ENCODE measurements at places on chromosomes 12 and 14.

DNA sequence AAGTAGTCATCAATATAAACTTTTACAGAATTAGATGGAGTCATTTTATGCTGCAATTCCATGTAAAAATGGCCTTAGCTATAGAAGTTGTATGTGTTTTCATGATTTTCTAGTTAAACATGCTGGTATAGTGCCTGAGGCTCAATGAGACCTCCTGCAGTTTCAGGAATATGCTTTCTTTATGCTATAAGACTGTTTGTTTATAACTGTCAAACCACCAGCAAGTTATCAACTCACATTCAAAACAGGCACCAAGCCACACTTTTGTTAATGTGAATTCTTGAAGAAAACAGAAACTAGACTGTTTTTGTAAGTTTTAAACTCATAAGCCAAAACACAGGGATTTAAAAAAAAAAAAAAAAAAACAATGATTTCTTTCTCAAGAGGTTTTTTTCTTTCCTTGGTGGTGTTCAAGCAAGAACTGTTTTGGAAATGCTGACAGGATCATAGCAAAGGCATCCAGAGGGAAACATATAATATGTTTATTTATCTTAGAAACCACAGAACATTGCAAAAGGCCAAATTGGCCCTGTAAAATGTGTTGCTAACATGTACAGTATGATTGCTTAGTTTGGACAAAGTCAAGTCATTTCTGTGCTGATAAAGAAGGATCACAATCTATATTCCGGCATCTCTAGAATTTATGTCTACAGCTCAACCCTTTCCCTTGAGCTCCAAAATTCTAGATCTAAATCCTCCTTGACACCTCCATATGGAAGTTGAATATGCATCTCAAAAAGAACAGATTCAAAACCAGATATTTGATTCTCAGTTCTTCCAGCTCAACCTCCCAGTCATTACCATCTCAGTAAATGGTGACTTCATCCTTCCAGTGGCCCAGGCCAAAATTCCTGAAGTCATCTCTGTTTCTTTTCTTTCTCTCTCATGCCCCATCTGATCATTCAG lies 29.0 kb upstream of the LUM start:
- DNase-seq = peak; percentile 38

DNA sequence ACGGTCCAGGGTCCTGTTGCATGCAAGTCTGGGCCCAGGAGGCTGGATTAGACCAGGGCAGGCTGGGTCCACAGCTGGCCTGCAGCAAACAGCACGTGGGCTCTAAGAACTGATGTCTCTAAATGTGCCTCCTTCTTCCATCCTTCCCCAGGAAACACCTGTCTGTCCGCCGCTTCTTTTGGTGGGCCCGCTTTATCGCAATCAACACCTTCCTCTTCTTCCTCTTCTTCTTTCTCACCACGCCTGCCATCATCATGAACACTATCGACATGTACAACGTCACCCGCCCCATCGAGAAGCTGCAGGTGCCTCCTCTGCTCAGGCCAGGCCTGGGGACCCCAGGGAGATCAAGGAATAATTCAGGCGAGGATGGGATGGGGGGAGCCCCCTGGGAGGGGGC lies 28.3 kb downstream of the NGB start:
- DNase-seq = no peak

GRCh38 chr12:43736927-43737440 lies 21.6 kb downstream of the PUS7L start:
- DNase-seq = no peak

GRCh38 chr12:108667349-108667748 lies 33.7 kb upstream of the SELPLG start:
- DNase-seq = no peak

DNA sequence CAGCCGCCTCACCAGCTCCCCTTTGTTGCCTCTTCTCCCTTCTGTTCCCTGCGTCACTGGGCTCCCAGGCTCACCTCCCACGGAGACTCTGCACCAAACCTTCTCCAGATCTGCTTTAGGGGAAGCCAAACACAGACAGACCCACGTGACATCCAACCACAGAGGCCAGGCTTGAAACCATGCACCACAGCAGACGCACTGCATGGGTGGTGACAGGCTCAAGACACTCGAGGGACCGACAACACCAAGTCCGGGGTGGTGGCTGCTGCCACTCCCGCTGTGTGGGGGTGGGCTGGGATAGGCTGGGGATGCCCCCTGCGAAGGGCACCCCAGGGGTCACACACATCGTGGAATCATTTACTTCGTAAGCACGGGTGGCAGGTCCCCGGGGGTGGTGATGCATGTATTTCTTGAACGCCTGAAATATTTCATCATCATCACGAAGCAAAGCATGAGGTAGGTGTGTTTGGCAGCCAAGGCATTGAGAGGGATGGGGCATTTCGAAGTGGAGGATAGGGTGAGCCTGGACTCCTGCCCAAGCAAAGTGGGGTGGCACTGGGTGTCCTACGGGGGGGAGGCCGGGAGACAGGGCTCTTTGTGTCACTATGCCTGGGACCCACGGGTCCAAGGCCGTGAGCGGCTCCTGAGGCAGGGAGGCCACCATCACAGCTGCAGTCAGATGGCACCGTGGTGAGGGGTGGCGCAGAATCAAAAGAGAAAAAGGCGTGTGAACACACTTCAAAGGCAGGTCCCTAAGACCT lies 66.8 kb upstream of the RFLNA start:
- no peak for DNase-seq

- DNase-seq = no peak
These were observed 1136.7 kb downstream of the TMEM121 start for GRCh38 chr14:106662936-106663550.

DNA sequence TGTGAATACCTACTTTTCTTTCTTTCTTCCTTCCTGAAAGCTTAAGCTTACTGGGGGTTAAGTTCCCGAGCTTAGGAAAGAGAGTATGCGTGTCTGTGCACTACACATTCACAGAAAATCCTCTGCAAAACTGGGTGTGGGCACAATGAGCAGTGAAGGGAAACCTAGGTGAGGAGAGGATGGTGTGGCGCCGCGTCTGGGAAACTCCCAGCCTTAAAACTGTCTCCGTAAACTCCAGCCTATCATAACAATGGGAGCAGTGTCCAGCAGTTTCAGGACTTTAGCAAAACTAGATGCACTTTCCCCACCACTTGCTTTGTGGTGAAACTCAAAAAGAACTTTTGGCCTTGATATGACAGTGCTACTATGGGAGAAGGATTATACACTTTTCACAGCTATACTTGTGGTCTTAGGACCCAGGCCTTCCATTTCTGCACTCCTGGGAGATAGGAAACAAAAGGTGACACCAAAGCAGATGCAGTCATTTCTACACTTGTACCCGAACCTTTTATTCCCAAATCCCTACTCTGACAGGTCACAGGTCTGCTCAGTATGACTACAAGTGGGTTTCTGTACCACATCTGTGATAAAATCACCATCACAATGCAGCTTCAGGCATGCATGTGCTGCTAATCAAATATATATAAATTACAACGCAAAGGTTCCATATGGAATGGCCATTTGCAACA lies 10.4 kb downstream of the AKAP5 start:
- no peak for DNase-seq

DNA sequence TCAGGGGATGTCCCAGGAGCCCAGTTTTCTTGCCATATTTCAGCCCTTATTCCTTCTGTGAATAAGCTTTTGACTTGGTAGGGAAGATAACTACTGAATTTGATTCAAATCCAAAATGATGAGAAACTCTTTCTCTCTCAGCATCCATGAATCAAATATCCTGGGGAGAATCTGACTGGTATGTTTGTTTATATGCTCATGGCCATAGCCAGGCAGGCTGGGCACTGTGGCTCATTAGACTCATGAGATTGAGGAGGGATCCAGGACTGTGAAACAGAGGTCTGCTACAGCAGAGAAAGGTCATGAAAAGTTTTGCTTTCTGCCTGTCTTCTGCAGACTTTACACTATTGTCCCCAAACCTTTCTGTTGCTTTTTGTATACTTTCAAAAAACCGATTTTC lies 346.4 kb upstream of the ATP2B1 start:
- no peak for DNase-seq

GRCh38 chr12:34340534-34341361 lies 318.5 kb downstream of the ALG10 start:
- DNase-seq = no peak

GRCh38 chr14:68513137-68513536 lies 279.7 kb downstream of the ZFP36L1 start:
- DNase-seq = peak; percentile 68

DNA sequence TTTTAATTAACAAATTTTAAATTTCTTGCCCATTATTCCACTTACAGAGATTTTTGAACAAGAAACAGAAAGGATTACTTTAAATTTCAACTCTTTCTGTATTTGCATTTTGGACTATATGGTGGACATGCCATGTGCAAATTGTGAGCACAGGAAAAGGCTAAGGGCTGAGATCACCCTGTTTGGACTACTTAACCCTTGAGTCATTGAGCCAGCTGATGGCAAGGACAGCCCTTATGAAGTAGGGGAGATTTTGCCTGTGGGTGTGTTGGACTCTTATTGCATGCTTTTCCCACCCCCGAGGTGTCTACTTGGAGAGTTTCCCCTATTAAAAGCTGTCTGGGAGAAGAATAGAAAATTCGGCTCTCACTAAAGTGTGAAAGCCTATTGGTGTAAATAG lies 17.2 kb downstream of the DERA start:
- peak; percentile 84 for DNase-seq

DNA sequence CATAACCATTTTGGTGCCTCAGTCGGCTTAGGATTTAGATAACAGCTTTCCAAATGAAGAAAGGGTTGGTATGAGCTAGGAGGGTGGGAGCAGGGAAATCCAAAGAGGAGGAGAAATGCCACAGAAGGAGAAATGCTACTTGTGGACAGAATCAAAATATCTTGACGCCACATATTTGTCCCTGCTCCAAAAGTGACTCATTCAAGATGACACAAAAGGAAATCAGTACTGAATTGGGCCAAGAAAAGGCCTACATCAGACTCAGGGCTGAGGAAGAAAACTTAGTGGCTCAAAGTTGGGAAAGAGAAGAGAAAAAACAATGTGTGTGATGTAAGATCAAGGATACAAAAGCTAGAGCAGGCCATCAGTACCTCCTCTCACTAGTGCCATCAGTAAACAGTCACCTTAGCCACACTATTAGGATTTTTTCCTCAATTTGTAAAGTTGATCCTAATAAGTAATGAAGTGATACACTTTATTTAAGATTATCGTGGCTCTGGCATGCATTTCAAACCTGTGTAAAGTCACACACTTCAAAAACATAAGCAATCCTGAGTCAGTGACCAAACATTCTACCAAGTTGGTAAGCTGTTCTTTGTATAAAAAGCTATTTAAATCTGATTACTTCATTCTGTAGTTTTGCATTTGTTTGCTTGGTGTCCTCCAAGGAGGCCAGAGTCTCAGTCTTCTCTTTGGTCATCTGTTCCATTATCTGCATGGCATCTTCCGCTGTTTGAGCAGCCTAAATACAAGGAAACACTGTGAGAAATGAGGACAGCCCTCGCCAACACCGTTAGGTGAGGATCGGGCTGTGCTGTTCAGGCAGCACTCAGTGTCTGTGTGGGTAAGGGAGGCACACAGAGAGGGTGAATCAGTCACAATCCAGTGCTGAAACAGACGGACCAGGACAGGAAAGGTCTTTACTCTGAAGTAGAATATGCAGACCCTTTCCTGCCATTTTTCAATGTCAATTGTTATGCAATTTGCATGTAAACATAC lies 52.6 kb upstream of the VPS33A start:
- peak; percentile 17 for DNase-seq

GRCh38 chr12:53244337-53244736 lies 12.3 kb upstream of the RARG start:
- DNase-seq = no peak

DNA sequence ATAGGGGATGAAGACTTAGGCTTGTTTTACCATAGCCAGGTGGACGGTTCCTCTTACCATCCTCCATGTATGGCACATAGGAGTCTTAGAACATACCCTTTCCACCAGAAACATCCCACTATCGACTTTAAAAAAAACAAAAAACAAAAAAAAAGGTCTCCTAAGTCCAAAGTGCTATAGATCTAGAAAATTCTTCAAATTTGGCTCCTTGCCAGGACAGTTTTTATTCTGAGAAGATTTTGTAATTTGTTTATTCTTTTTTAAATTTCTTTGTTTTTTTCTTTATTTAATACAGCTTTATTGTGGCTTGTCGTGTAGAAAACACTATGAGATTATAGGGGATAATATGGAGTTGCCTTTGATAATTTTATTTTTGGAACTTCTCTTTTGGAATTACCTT lies 197.7 kb downstream of the NUBPL start:
- no peak for DNase-seq

DNA sequence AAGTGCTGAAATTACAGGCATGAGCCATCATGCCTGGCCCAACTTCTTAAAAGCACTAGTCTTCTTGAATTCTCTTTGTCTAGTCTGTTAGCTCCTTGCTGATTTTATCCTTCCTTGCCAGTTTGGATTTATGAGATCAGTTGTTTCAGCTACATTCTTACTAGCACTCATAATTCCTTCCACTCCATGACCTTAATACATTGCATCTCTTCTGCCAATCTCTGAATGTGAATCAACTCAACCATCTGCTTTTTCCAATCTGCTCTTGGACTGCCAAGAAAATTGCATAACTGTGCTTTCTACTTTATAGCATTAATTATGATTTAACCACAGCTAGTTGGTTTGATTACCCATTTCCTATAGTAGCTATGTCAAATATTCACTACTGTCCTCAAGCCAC lies 14.9 kb upstream of the HEATR5A start:
- no peak for DNase-seq

DNA sequence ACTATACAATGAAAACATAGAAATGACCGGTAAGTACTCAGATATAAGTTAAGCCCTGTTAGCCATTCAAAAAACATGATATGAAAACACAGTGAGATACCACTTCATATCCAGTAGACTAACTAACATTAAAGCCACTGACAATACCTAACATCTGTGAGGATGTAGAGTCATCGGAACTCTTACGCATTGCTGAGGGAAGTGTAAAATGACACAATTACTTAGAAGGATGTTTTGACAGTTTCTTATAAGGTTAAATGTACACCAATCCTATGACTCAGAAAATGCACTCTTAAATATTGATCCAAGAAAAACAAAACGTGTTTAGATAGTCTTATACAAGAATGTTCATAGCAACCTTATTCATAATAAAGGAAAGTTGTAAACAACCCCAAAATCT lies 782.9 kb downstream of the BCL11B start:
- peak; percentile 82 for DNase-seq

- DNase-seq = no peak
These were observed 35.7 kb downstream of the STK38L start for GRCh38 chr12:27279826-27280225.
